ENCODE measurements at places on chromosomes 6 and 20. TPM values are rescaled to one million over a fixed set of nuclear protein-coding genes. Genes with fewer than 3 reads are reported as not detected.

GRCh38 chr20:51570739-51571459 lies 28.4 kb upstream of the NFATC2 start:
- no peak overlapping the region for H3K4me3 ChIP-seq
- H3K4me1 ChIP-seq, result peaks cover 3% of the 10 kb centered on the region
- no peaks in the 10 kb centered on the region for H3K27me3 ChIP-seq
- no peak overlapping the region for H3K27ac ChIP-seq
- no peak for DNase-seq
- H3K36me3 ChIP-seq, result peaks cover 2% of the 10 kb centered on the region

GRCh38 chr20:17339000-17339399 lies 112.2 kb downstream of the PCSK2 start:
- no peak overlapping the region for H3K4me3 ChIP-seq
- no peaks in the 10 kb centered on the region for H3K36me3 ChIP-seq
- no peaks in the 10 kb centered on the region for H3K4me1 ChIP-seq

GRCh38 chr20:40963505-40963845 lies 65.1 kb upstream of the TOP1 start:
- H3K4me1 ChIP-seq, result no peaks in the 10 kb centered on the region
- H3K4me3 ChIP-seq, result no peak overlapping the region
- no peaks in the 10 kb centered on the region for H3K36me3 ChIP-seq
- peaks cover 3% of the 10 kb centered on the region for H3K27me3 ChIP-seq
- no peak overlapping the region for H3K27ac ChIP-seq
- peak; percentile 15 for DNase-seq

The CFAP61 gene
- total RNA-seq, result not detected

The GJA1 gene
- 286 TPM for total RNA-seq

DNA sequence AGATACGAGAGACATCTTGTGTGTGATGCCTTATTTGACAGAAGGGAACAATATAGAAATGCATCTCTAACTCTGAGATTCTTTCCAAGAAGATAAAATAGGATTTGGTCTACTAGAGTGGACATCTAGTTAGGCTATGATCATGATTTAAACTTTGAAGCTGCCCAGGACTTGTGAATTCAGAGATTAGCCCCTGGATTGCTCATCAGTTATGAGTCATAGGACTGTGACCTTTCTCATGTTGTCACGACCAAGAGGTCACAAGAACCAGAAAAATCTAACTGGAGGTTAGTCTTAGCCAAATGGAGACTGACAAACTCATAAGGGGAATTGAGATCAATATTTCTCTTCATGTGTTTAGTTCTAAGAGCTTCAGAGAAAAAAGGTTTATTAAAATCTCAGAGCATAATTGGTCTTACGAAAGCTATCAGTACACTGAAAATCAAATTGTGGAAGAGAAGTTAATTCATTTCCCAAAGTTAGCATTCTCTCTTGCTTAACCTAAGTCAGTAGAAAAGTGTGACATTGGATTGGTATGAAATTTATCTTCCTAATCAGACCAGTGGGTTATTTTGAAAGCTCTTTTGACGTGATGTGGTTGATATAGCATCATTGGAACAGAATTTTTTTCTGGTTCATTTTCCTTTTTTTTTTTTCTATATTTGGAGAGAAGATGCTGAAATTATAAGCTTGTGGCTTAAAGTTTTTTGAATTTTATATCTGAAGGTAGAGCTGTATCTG lies 245.7 kb downstream of the RNF144B start:
- no peak overlapping the region for H3K27ac ChIP-seq
- H3K4me3 ChIP-seq, result no peak overlapping the region
- no peaks in the 10 kb centered on the region for H3K36me3 ChIP-seq
- DNase-seq, result no peak
- H3K4me1 ChIP-seq, result no peaks in the 10 kb centered on the region
- peaks cover 9% of the 10 kb centered on the region for H3K27me3 ChIP-seq

- peaks cover 6% of the 10 kb centered on the region for H3K36me3 ChIP-seq
- DNase-seq, result no peak
- H3K4me1 ChIP-seq, result no peaks in the 10 kb centered on the region
- H3K27me3 ChIP-seq, result no peaks in the 10 kb centered on the region
Observed at GRCh38 chr6:20891161-20891560, 356.9 kb downstream of the CDKAL1 start.

GRCh38 chr6:166286839-166287271 lies 21.3 kb downstream of the PRR18 start:
- no peak overlapping the region for H3K4me3 ChIP-seq
- no peaks in the 10 kb centered on the region for H3K4me1 ChIP-seq
- no peak overlapping the region for H3K27ac ChIP-seq
- DNase-seq, result peak; percentile 34
- no peaks in the 10 kb centered on the region for H3K36me3 ChIP-seq

The MAVS gene
- total RNA-seq, result 47.0 TPM

DNA sequence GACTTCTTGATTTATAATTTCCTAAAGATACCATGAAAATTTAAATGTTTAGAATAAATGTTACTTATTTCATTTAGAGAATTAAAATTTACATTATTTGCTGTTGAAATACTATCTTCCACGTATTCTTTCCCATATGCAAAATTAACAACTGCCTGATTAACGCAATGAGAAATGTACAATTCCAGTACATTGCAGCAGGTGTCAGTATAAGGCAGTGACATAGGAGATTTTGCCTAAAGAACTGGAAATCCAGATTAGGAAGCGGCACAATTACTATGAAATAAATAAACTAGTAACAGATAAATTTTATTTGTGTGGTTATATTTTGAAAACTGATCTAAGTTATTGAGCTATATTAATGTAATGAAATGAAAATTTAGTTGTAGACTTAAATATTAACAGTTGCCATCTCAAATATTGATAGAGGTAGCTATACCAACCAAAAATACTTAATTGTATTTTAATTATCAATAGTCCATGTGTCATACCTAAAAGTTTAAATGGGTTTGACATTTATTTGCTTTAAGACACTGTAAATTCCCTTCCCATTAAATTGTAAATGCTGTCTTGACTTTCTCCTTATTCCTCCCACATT lies 300.2 kb downstream of the UTRN start:
- peaks cover 41% of the 10 kb centered on the region for H3K4me1 ChIP-seq
- no peak overlapping the region for H3K4me3 ChIP-seq
- no peak for DNase-seq
- no peaks in the 10 kb centered on the region for H3K27me3 ChIP-seq
- peaks cover 11% of the 10 kb centered on the region for H3K36me3 ChIP-seq
- H3K27ac ChIP-seq, result no peak overlapping the region

- H3K4me1 ChIP-seq, result peaks cover 22% of the 10 kb centered on the region
- DNase-seq, result no peak
- no peaks in the 10 kb centered on the region for H3K27me3 ChIP-seq
- no peak overlapping the region for H3K27ac ChIP-seq
Observed at GRCh38 chr6:147078106-147078505, 126.1 kb upstream of the STXBP5 start.

DNA sequence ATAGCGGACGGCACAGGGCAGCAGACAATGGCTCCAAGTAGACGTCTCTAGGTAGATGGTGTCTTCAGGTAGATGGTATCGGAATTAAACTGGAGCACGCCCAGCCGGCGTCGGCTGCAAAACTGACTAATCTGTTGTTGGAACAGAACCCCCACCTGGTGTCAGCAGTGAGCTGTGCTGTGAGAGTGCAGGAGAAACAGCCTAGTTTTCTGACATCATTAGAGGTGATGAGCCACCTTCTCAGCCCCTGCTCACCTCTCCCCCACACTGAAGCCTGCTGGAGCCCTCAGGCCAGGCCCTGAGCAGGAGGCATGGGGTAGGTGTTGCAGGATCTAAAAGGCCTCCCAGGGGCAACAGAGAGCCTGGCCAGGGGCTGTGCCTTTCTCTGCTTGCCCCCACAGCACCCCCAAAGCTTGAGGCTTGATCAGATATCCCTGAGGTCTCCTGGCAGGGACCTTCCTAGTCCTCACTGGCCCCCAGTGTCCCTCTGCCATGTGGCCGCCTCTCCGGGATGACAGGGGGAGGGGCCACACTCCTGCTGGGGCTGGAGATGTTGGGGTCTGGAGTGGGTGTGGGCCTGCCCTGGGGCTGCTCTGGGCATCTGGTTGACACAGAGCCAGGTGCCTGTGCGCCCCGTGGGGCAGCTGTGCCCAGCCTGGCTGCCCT lies 6.9 kb upstream of the HELZ2 start:
- H3K36me3 ChIP-seq, result no peaks in the 10 kb centered on the region
- no peak for DNase-seq
- H3K27me3 ChIP-seq, result no peaks in the 10 kb centered on the region
- H3K4me1 ChIP-seq, result peaks cover 9% of the 10 kb centered on the region

- peaks cover 5% of the 10 kb centered on the region for H3K27me3 ChIP-seq
- H3K27ac ChIP-seq, result no peak overlapping the region
- no peaks in the 10 kb centered on the region for H3K36me3 ChIP-seq
- no peak for DNase-seq
- H3K4me3 ChIP-seq, result no peak overlapping the region
- peaks cover 4% of the 10 kb centered on the region for H3K4me1 ChIP-seq
Observed at GRCh38 chr20:63452821-63453523, 19.5 kb downstream of the KCNQ2 start.

DNA sequence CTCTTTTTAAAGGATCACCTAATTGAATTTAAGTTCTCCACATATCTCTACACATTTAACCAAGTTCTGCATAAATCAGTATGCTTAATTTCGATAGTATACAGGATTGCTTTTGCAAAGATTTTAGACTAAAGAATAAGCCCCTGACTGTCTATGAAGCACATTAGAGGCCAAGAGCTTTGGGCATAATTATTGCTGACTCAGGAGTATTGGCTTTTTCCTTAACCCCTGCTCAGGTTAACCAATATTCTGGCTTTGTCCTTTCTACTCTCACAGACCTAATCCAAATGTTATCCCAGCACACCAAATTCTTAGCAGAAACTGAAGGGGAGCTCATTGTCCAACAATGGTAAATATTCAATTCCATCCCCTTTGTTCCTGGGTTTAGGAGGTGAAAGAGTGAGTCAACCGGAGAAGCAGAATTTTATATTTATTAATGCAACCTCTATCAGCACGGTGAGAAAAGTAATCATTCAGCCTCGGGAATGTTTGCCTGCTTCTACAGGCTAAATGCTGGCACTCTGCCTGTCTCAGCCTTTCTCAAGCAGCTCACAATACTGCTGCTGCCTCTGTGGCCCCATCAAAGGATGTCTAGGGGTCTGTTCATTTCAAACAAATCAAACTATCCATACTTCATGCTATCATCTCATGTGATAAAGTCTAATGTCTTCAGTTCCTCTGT lies 125.0 kb downstream of the SIM1 start:
- H3K36me3 ChIP-seq, result peaks cover 10% of the 10 kb centered on the region
- DNase-seq, result no peak
- H3K4me1 ChIP-seq, result peaks cover 47% of the 10 kb centered on the region

DNA sequence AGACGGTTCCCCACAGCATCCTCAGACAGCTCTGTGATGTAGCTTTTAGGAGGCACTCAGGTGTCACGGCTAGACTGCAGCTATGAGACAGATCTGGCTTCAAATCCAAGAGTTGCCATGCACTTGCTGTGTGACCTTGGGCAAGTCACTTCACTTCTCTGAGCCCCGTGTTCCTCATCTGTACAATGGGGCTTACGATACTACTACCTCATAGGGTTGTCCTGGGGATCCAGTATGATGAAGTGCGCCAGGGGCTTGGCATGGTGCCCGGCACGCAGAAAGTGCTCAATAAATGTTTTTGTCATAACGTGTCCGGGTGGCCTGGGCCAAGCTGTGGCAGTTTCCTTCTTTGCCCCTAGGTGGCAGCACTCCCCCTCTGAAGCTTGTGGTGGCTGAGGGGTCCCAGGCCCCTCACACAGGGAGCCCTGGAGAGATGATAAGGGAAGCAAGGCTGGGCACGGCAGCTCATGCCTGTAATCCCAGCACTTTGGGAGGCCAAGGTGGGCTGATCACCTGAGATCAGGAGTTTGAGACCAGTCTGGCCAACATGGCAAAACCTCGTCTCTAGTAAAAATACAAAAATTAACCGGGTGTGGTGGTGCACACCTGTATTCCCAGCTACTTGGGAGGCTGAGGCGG lies 19.1 kb upstream of the CHMP4B start:
- H3K4me3 ChIP-seq, result no peak overlapping the region
- DNase-seq, result no peak
- H3K4me1 ChIP-seq, result peaks cover 14% of the 10 kb centered on the region
- no peaks in the 10 kb centered on the region for H3K36me3 ChIP-seq
- H3K27me3 ChIP-seq, result no peaks in the 10 kb centered on the region

- no peak overlapping the region for H3K27ac ChIP-seq
- peaks cover 41% of the 10 kb centered on the region for H3K36me3 ChIP-seq
- DNase-seq, result no peak
- no peak overlapping the region for H3K4me3 ChIP-seq
- H3K4me1 ChIP-seq, result peaks cover 7% of the 10 kb centered on the region
Observed at GRCh38 chr6:166490671-166491500, 95.6 kb downstream of the RAMACL start.

DNA sequence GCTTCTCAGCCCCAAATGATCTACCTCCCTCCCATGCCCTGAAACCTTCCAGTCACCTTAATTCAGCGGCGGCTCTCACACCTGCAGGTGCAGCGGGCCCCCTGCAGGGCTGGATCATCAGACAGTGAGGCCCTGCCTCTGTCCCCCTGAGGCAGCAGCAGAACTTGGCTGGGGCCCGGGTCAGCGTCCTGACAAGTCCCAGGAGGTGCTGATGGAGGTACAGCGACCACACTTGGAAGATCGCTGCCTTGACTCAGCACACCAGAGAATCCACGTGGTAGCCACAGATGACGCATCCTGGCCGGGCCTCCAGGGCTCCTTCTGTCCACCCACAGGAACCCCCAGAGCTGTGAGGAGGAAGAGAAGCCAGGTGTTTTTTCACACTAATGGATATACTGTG lies 116.4 kb upstream of the THBS2 start:
- H3K36me3 ChIP-seq, result peaks cover 2% of the 10 kb centered on the region
- H3K4me1 ChIP-seq, result no peaks in the 10 kb centered on the region
- DNase-seq, result peak; percentile 83
- no peak overlapping the region for H3K27ac ChIP-seq
- peaks cover under 1% of the 10 kb centered on the region for H3K27me3 ChIP-seq
- H3K4me3 ChIP-seq, result no peak overlapping the region

DNA sequence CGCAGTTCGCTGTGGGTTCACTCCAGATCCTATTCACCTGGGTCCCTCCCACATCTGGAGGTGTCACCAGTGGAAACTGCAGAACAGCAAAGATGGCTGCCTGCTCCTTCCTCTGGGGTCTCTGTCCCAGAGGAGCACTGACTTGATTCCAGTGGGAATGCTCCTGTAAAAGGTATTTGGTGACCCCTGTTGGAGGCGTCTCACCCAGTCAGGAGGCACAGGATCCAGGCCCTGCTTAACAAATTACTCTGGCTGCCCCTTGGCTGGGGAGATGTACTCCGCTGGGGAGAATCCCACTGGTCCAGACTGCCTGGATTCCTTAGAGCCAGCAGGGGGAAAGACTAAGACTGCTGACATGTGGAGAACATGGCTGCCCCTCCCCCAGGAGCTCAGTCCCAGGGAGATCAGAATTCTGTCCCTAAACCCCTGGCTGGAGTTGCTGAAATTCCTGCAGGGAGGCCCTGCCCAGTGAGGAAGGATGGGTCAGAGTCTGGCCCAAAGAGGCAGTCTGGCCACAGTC lies 483.0 kb downstream of the CBLN4 start:
- H3K27ac ChIP-seq, result no peak overlapping the region
- H3K27me3 ChIP-seq, result no peaks in the 10 kb centered on the region
- DNase-seq, result no peak
- H3K36me3 ChIP-seq, result no peaks in the 10 kb centered on the region
- H3K4me3 ChIP-seq, result no peak overlapping the region

The SLC17A3 gene
- total RNA-seq, result not detected

The TOX2 gene
- not detected for total RNA-seq

The ANGPT4 gene
- total RNA-seq, result not detected

The TMEM170B gene
- 3.7 TPM for total RNA-seq

- H3K4me1 ChIP-seq, result no peaks in the 10 kb centered on the region
- H3K36me3 ChIP-seq, result no peaks in the 10 kb centered on the region
- no peaks in the 10 kb centered on the region for H3K27me3 ChIP-seq
- no peak for DNase-seq
Observed at GRCh38 chr6:54624779-54625178, 221.8 kb upstream of the FAM83B start.

The DST gene
- total RNA-seq, result 243 TPM

Data from osteocyte (in vitro differentiated cells).